ENCODE measurements at places on chromosomes 6 and 20. TPM values are rescaled to one million over a fixed set of nuclear protein-coding genes. Genes with fewer than 3 reads are reported as not detected.

The VGLL2 gene
- not detected for total RNA-seq

The HLA-DRA gene
- 0.46 TPM for total RNA-seq

The BIRC7 gene
- 0.51 TPM for total RNA-seq

The ENPP1 gene
- 5.3 TPM for total RNA-seq

The UNC5CL gene
- not detected for total RNA-seq

The LCA5 gene
- 5.0 TPM for total RNA-seq

The MLN gene
- total RNA-seq: not detected

The POPDC3 gene
- total RNA-seq: 33.3 TPM

The CTAGE9 gene
- not detected for total RNA-seq

The FAM83C gene
- not detected for total RNA-seq

The SYCP2 gene
- 1.7 TPM for total RNA-seq

Measured in Daoy (cell line).